ENCODE measurements at places on chromosomes 4 and X. TPM values are rescaled to one million over a fixed set of nuclear protein-coding genes. Genes with fewer than 3 reads are reported as not detected.

DNA sequence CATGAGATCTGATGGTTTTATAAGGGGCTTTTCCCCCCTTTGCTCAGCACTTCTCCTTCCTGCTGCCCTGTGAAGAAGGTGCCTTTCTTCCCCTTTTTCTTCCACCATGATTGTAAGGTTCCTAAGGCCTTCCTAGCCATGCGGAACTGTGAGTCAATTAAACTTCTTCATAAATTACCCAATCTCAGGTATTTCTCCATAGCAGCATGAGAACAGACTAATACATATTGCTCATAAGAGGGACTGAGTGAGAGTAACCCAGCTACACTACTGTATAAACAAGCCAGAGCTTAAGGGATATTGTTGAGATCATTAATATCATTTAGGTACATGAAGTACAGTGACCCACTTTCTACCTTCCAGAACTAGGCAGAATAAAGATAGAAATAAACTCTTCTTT, 102.9 kb downstream of the TEX13A start:
- no peak for DNase-seq

DNA sequence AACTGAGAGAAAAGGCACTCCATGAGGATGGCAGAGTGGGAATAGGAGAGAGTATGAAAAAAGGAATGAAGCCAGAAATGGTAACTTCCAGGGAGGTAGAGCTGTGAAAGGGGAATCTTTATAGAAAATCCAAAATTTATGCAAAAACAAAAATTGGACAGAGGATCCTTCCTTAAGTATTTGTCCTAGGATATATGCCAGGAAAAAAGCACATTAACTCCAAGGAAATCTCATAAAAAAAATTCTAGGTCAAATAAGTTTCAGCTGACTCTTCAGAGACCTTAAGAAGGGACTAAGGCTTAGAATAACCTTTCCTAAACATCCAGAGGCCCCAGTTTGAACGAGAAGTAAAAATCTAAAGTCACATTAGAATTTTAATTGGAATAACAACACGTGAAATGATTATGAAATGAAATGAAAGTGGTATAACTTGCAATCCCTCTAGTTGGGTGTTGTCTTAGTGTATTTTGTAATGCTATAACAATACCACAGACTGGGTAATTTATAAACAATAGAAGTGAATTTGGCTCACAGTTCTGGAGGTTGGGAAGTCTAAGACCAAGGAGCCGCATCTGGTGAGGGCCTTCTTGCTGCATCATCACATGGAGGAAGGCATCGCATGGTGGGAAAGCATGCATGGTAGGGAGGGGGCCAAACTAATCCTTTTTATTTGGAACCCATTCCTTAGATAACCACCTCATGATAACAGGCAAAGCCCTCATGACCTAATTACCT, 145.4 kb upstream of the RXFP1 start:
- DNase-seq, result peak; percentile 39

GRCh38 chrX:108025954-108026600, 18.8 kb upstream of the VSIG1 start:
- no peak for DNase-seq

- DNase-seq, result no peak
These were observed 32.4 kb downstream of the KLHL8 start for GRCh38 chr4:87188048-87188447.

DNA sequence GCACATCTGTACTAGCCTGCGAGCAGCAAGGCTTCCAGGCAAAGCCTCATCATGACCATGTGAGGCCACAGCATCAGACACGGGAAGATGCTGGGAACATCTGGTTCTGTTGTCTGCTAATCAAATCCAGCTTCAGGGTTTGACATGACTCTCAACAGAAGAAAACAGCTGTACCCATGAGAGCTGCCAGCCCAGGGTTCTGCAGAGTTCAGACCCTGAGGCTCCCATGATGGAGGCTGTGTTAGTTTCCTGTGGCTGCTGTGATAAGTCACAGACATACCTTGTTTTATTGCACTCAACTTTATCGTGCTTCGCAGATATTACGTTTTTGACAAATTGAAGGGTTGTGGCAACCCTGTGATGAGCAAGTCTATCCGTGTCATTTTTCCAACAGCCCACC, 37.5 kb downstream of the JAKMIP1 start:
- no peak for DNase-seq

Gene UGT2A3
- total RNA-seq, result not detected

Gene ALAS2
- total RNA-seq, result not detected

Gene CDK16
- 34.2 TPM for total RNA-seq

GRCh38 chr4:41638866-41639265, 100.9 kb downstream of the LIMCH1 start:
- no peak for DNase-seq

GRCh38 chr4:138298866-138299265, 56.7 kb upstream of the SLC7A11 start:
- DNase-seq, result no peak

Gene PAK3
- 1.3 TPM for total RNA-seq

GRCh38 chr4:152585023-152585441, 49.1 kb upstream of the FBXW7 start:
- DNase-seq, result peak; percentile 26

- no peak for DNase-seq
These were observed 483.5 kb downstream of the ARAP2 start for GRCh38 chr4:35760807-35761206.

- peak; percentile 20 for DNase-seq
These were observed 155.6 kb downstream of the CBR4 start for GRCh38 chr4:168854350-168854921.

Gene NHS
- total RNA-seq, result 3.8 TPM

DNA sequence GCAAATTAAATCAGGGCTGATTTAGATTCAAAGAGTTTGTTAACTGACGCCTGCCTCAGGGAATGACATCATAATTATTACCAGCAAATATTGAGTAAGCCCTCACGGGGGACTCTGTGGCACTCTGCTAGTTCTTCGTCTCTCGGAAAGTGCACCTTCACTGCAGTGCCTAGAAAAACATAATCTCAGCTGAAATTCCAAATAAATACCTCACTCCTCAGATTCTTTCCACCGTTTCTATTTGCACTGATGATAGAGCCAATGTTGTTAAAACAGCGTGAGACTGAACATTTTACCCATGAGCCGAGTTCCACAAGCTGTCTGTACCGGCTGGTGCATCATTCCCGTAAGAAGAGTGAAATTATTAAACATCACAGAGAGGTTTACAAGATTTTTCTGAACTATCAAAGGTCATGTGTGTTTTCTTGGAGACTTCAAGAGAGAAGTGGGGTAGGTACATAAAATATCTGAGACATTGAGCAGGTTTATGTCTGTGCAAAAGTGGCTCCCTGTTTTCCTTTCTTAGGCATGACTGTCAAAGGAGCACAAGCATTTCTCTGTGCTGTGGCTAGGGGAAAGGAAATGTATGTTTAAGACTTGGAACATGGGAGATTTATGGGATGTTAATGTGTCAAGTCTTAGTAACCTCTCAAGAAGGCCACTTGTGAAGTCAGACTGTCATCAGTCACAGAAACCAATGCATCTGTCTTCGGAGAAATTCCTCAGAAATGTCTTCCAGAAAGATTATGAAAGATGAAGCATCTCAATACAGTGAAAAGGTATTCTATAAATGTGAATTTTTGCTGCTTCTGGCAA, 119.6 kb downstream of the CBLL2 start:
- no peak for DNase-seq

DNA sequence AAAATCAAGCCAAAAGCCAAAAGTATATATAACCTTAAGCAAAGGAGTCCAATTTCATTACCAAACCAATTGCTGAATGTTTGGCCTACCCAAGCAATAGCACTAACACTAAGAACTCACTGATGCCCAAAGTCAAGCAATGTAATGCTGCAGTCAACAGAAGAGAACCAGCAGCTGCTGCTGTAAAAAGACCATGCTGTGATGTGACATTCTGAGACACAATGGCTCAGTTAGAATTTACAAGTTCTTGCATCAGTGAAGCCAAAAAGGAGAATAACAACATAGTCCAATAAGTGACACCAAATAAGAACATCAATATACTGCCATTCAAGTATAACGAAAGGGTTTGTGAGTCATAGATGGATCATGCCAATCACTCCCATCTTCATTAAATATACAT, 514.0 kb upstream of the DIAPH2 start:
- DNase-seq, result peak; percentile 17

DNA sequence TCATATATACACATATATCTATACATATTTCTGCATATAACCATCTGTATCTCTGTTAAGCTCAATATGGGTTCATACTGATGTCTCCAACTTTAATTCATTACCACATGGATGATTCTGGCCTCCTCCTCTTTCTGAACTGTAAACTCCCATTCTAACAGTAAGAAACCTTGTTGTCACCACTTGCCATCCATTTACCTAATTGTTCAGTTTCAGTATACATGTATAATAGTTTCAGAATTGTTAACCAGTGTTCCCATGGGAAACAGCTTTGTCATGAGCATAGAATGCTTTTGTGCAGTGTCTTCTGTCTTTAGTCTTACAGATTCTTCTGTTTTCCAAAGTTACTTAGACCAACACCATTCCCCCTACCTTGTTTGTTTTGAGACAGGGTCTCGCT, 35.9 kb downstream of the SLC9A6 start:
- DNase-seq, result no peak

GRCh38 chrX:39551762-39552161, 546.0 kb downstream of the BCOR start:
- DNase-seq, result no peak

DNA sequence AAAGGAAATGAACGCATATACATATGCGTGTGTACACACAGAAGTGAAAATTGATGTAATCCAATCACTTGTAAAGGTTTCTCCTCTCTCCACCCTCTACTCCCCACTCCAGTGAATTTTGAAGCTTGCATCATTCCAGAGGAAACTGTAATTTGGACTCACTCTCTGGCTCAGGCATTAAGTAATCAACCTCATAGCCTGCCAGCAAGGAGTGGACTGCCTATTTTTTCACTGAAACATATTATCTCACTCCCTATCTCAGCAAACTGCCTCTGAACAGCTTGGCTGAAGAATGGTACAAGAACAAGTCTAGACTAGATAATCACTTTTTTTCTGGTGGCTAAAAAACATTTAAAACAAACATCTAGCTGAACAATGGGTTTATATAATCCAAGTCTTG, 124.2 kb downstream of the C4orf51 start:
- peak; percentile 94 for DNase-seq

DNA sequence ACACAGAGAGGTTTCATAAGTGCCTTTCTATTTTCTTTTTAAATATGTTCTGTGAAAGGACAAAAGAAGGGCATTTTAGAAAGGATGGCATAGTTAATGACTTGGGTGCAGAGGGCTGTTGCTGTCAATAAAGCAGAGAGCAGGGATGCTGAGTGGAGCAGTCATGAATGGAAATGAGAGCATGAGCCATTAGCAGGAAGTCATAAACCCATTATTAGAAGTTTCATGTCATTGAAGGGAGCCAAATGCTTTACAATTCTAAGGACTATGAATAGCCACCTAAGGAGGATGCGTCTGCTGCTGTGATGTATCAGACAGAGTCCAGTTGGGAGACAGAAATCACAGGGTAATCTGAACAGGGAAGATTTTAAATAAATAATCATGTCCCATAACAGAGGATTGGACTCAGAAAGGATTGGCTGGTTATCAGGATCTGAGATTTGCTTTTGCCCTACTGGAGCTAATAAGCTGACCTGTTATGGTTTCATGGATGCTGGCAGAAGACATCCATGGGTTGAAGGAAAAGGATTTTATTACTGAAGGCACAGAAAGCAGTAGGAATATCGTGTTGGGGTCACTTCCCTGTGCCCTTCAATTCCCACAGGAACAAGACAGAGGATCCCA, 47.5 kb upstream of the WDR19 start:
- no peak for DNase-seq

- peak; percentile 53 for DNase-seq
These were observed 219.7 kb downstream of the DCLK2 start for GRCh38 chr4:150297861-150298474.

DNA sequence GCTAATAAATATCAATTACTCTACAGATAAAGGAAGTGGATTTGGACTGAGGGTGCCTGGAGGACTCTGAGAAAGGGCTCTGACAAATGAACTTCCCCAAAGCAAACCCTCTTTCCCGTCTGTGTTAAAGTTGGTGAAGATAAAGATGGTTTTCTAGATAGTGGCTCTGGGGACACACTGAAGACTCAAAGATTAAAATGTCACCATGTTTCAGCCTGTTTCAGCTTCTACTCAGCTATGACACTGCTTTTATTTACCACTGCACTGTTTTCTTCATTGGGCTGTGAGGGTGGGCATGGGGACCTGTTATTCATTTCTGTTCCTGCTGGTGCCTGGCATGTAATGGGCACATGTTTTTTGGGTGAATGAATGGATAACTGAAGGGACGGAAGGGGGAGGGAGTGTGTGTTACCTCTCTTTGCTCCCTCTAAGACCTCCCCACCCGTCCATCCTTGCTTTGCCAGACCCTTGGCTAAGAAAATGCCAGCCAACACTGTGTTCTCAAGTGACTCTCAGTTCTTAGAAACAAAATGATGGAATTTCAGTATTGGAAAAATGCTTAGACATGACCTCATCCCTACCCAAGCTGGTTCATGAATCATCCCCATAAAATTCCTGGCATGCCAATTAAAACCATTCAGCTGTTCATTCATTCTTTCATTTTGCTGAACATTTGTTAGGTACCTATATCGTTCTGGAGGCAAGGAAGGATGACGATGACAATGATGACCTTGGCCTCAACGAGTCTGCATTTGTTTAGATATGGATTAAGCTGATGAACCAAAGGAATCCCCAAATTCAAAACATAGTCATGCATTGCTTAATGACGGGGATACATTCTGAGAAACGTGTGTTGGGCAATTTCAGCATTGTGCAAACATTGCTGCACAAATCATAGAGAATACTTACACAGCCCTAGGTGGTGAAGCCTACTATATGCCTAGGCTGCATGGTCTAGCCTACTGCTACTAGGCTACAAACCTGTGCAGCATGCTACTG, 13.4 kb upstream of the STK32B start:
- DNase-seq, result peak; percentile 90

Gene MAGEA11
- total RNA-seq, result not detected

Gene VSIG4
- total RNA-seq, result not detected

Gene TLR6
- 2.3 TPM for total RNA-seq

- DNase-seq, result no peak
These were observed 420 bp downstream of the TSC22D3 start for GRCh38 chrX:107775000-107775733.
